Uterine smooth muscle cell (primary cell): ENCODE measurements at places on chromosomes 6 and 20. TPM values are rescaled to one million over a fixed set of nuclear protein-coding genes. Genes with fewer than 3 reads are reported as not detected.

Gene FRS3
- total RNA-seq, result 1.5 TPM in 2 replicates

Gene ZBP1
- not detected in 2 replicates for total RNA-seq

Gene CFAP61
- total RNA-seq, result 0.22 and 0.25 TPM in 2 replicates

Gene EPPIN
- total RNA-seq, result not detected in 2 replicates

Gene SLC32A1
- not detected in 2 replicates for total RNA-seq
